ENCODE measurements at places on chromosomes 3 and 15.

DNA sequence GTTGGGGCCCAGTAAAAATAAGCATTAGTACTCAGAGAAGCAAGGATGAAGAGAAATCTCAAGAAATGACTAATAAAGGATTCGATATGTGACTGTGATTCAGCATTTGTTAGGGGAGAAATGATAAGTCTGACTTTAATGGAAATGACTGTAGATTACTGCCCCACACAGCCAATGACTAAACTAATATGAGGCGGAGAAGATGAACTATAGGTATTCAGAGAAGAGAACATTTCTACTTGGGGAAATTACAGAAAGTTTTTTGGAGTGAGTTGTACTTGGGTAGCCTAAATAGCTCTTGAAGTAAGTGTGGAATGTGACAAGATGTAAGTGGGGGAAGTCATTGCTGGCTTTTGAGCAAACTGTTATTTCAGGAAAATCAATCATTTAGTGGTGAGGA, 380.0 kb downstream of the PDCD6IP start:
- no peak for DNase-seq

DNA sequence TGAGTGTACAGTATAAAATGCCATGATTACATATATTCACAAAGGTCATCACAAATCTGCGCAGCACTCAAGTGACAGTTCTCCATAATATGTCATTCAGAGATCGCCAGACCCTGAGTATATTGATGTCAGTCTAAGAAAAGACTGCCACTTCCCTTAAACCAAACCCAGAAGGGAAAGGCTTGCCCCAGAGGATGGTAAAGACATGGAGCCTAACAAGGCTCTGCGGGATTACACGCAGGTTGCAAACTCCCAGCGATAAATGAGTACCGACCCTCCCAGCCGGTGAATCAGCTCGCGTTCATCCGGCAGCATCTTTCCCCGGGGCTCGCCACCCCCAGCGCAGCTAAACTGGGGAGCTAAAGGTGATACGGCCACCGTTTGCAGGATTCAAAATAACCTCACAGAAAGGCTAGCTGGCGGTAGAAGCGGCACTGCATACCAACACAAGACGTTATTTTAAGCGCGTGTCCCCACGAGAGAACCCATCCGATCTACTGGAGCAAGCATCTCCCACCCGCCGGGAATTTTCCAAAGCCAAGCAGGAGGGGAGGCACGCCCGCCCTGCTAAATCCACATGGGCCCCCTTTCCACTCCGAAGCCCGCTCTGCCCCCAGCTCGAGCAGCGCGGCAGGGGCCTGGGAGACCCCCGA, 643 bp downstream of the MYO5A start:
- DNase-seq: no peak

DNA sequence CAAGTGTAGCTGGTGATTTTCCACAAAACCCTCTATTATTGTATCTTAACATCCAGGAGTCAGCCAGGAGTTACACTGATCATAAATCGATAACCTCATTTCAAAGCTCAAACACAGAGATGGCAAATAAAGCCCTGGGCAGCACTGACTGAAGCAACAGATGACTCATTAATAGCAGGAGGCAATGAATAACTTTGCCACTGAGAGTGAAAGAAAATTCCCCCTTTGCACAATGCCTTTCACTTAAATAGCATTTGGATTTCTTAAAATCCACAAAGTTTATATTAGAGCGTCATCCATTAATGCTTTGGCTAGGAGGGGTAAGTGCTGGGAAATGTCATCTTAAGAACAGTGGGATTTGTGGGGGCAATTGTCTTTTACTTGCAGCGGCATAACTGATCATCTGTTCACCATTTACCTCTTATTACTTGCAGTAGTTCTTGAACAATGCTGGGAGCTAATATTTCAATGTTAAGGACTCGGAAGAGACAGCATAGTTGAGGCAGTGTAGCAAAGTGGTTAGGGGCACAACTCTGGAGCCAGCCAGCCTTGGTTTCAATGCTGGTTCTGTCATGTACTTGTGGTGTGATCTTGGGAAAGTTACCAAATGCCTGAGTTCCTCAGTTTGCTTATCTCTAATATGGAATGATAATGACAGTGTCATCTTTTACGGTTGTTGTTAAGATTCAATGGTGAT, 630.4 kb upstream of the TBL1XR1 start:
- DNase-seq: no peak

DNA sequence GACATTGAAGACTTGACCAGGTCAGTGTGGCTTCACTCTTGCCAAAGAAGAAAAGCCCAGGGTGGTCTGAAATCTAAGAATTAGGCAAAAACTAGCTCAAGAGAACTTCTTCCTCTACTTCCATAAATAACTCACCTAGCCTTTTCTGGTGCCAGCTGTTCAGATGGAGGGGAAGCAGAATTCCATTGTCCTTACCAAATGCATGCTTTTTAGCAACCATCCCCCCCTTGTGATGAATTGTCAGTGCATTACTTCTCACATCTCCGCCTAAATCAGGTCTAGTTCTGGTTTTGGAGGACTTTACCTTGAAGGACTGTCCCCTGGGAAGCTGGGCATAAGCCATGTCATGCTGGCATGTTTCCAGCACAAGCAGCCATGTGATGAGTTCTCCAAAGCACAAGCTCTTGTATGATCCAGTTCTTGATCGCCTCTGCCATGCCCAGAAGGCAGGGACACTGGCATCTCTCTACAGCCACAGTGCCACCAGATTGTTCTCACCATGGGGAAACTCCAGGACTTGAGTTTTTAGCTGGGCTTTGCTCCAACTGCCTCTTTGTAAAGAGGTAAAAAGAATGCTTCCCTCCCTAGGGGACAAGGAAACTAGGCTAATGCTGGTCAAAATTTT, 96.4 kb upstream of the IL12A start:
- no peak for DNase-seq

DNA sequence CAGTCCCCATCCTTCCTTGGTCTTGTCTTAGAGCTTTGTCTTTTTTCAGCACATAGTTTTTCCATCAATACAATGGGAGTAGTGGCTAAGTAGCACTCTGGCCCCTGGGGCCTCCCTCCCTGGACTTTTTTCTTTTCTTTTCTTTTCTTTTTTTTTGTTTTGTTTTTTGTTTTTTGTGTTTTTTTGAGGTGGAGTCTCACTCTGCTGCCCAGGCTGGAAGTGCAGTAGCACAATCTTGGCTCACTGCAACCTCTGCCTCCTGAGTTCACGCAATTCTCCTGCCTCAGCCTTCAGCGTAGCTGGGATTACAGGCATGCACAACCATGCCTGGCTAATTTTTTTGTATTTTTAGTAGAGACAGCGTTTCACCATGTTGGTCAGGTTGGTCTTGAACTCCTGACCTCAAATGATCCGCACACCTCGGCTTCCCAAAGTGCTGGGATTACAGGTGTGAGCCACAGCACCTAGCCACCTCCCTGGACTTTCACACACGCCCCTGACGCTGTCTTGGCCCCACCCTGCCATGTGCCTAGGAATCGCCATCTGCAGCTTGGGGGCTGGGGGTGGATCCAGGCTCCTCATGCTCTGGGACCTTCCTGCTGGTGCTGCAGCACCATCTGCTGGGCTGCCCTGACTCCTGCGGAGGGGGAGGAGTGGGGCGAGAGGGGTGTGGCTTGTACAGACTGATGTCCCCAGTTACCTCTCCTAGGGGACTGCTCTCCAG, 2.8 kb downstream of the C15orf39 start:
- peak; percentile 72 for DNase-seq

Data from activated naive CD8-positive, alpha-beta T cell treated with anti-CD3 and anti-CD28 coated beads, Interleukin-2, amount 50 U/mL, for 16 hours (primary cell).